ENCODE measurements at places on chromosomes 3 and 15.

- DNase-seq, result no peak
Measured at GRCh38 chr15:72740219-72740618, 43.3 kb downstream of the ADPGK start.

DNA sequence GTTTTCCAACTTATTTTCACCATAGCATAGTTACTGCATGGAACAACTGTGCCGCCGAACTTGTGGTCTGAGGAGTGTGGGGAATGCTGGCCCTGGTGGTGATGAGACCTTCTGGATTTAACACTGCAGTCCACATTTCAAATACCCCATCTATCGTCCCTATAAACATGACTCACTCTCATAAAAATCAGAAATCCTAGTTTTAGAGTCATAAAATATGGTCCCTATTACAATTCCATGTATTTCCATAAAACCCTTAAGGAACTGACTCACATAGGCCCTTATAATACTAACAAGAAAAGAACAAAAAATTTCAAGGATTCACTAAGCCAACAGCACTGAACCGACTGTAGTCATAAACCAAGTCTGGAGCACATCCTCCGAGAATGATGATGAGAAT, 147.2 kb downstream of the FOXP1 start:
- DNase-seq, result no peak

- no peak for DNase-seq
Measured at GRCh38 chr15:27742751-27743477, 356.2 kb downstream of the OCA2 start.

DNA sequence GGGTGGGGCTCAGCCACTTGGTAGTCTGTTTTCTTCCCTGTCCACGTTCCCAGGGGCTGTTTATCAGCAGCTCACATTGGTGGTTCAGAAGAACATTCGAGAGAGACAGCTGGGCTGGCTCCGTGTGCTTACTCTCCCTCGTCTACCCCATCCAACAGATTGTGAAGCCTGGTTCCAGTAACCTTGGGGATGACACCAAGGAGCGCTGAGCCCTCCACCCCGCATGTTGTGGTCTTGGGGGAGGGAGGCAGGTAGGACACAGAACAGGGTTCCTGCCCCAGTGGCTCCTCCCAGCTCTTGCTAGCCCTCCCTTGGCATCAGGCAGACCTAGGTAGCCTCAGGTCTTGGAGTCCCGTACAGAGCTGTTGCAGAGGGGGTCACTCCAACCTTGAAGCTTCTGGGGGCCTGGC, 33.1 kb downstream of the KLF13 start:
- no peak for DNase-seq

- DNase-seq, result no peak
Measured at GRCh38 chr3:150061288-150062024, 90.8 kb upstream of the PFN2 start.

DNA sequence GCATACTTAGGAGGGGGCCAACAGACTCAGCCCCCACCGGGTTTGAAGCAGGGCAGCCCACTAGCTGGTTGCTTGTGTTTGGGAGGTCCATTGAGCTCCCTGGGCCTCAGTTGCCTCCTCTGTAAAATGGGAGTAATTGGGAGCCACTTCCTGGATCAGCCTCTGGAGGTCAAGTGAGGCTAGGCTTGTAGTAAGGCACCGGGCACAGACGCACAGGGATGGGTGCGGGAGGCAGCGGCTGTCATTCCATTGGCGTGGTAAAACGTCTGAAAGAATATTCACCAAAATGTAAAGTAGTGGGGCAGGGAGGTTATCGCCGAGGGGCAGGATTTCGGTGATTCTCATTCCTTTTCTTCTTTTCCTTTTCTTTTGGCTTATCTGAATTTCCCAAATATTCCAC, 64.6 kb downstream of the TLE3 start:
- no peak for DNase-seq

DNA sequence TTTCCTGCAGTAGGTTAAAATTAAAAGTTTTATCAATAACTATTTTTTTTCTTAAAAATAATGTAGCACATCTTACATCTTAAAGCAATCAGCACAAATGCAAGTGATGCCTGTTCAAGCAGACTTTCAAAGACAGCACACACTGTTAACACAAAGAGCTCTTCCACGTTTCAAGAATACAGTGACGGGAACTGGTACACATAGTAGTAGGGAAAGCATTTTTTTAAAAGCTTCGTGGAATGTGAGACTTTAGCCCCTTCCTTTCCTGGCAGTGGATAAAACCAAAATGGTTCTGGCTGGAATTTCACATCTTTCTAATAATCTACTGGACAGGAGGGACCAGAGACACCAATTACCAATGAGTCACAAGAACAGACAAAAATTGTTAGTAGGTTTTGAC, 33.5 kb upstream of the SLC2A2 start:
- DNase-seq, result no peak

- DNase-seq, result no peak
Measured at GRCh38 chr3:119098619-119099222, 47.2 kb upstream of the TEX55 start.

- peak; percentile 52 for DNase-seq
Measured at GRCh38 chr3:53708001-53708621, 138.1 kb downstream of the CHDH start.

DNA sequence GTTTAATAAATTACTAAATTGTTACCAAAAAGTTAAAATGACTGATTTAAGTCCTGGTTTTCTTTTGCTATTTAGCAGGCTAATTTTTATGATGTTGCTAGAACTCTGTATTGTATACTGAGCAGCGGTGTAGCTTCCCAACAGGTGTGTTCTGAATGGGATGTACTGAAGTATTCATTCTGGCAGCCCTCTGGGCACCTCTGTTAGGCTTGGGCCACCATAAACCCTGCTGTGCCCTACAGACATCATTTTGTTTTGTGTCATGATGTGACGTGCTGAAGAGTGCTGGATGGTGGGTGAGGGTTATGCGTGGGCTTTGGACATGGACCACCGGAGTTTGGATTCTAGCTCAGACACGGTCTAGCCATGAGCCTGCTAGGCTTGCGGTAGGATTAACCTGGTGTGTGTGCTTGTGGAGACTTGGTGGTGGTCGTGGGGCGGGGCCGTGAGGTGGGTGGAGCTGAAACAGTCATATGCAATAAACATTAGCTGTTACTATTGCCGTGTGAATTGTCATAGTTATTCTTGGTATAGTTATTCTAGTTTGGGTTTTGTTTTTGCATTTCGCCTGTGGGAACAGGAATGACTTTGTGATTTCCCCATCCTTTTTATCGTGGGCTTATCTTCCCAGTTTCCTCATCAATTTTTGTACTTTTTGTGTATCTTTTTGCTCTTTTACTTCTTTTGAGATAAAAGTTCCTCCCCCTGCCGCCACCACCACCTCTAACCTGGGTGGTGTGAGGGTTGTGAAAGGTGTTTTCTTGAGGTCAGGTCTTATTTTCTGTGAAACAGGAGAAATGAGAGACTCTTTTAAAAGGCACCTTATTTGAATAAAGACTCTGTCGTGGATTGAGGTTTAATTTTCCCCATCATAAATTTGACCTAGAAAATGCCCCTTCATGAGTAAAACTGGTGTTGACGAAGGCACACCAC, 93.7 kb downstream of the MCTP2 start:
- DNase-seq, result no peak

DNA sequence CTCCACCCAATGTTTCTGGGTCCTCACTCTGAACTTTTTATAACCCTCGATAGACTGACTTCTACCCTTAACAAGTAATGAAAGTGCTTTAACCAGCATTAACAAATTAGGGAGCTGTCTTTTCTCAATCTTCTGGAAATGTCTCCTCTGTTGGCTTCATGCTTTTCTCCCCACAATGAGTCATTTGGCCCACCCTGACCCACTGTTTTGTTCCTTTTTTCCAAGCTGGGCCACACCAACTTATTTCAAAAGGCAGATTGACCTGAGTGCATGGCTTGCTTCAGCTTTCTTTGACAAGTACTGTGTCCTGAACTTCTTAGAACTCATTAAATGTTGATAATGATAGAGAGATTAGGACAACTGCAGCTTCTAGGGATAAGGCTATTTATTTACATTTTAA, 199.6 kb upstream of the SEMA6D start:
- DNase-seq, result no peak
